ENCODE measurements at places on chromosomes 13 and 19.

- DNase-seq: no peak
Observed at GRCh38 chr13:74883834-74884233, 598.1 kb downstream of the TBC1D4 start.

- no peak for DNase-seq
Observed at GRCh38 chr13:43758834-43759233, 27.9 kb downstream of the ENOX1 start.

GRCh38 chr19:47603706-47604565 lies 5.0 kb upstream of the BICRA start:
- no peak for DNase-seq

DNA sequence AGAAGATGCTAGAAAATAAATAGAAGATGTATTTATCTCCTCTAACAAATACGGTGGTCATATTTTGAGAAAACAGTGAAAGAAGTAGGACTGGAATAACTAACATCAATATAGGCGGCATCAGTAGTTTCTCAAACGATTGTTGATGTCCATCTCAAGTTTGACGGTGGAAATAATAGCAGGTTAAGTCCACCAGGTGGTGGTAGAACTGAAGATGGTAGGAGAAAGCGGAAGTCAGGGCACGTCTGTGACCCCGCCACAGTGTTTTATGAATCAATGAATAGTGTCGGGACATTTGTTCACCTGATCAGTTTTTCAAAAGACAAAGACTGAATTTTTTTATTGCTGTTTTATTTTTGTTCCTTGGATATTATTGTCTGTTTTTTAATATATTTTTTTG lies 706.4 kb upstream of the SLC10A2 start:
- no peak for DNase-seq

GRCh38 chr19:5627395-5627904 lies 4.6 kb downstream of the SAFB start:
- peak; percentile 24 for DNase-seq

DNA sequence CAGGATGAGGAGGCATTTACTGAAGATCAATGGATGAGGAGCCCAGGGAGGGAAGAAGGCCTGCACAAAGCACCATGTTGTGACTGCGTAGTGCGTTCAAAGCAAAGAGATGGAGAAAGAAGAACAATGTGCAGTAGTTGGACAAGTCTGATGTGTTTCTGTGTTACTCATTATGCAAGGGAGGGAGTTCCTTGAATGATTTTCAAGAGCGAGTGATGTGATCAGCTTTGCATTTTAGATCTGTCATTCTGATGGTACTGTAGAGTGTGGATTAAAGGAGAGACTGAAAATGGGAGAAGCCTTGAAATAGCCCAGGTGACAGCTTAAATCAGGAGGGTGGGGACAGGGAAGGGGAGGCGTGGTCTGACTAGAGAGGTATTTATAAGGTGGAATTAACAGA lies 9.5 kb downstream of the MYO16 start:
- DNase-seq: no peak

DNA sequence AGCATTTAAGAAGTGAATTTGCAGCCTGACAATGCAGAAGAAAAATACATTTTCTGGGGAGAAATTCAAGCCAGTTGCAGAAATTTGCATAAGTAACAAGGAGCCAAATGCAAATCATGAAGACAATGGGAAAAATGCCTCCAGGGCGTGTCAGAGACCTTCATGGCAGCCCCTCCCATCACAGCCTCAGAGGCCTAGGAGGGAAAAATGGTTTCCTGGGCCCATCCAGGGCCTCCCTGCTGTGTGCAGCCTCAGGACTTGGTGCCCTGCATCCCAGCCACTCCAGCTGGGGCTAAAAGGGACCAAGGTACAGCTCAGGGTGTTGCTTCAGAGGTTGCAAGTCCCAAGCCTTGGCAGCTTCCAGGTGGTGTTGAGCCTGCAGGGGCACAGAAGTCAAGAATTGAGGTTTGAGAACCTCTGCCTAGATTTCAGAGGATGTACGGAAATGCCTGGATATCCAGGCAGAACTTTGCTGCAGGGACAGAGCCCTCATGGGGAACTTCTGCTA lies 16.7 kb upstream of the ITM2B start:
- no peak for DNase-seq

DNA sequence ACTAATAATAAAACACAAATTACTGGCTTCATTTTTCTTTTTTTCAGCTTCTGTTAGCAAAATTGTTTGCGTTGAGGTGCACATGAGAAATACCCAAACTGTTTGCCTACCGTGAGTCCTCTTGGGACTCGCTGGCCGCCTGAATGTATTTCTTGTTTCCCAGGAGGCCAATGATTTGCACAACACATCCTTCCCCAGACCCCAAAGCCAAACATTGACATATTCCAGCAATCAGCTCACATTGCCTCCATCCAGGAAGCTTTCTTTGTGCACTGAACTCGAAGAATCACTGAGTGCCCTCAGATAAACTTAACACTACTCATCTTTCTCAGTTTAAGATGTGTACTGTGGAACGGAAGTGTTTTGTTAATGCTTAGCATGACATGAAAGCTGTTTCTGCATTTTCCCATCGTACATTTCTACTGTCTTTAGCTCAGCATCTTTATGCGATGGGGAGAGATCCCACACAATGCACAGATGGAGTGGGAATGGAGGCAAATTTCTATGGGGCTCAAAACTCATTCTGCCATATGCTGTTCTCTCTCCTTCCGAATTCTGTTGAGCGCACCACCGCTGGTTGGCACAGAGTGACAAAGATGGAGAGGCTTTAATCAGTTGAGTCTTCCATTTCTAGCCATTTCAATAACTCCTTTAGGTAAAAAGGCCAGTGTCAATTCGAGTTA lies 399.5 kb downstream of the RFC3 start:
- DNase-seq: no peak

GRCh38 chr13:73828811-73829210 lies 305.4 kb downstream of the KLF12 start:
- peak; percentile 13 for DNase-seq

GRCh38 chr19:18007044-18007916 lies 690 bp upstream of the ARRDC2 start:
- DNase-seq: peak; percentile 85

DNA sequence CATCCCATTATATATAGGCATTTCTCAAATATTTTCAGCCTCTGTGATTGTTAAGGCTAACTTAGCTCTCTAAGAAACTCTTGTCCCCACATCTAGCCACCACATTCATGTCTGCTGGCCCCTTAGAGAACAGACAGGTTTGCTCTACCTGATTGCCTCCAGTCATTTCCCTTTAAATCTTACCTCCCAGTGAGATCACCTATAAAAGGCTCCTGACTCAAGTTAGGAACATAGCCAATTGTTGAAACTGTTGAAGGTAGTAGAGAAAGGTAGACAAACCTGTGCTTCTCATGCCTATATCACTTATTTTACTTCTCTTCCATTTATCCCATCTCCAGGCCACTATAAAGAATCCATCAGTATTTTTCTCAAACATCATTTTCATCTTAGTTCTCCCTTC lies 771.4 kb downstream of the DIAPH3 start:
- no peak for DNase-seq

DNA sequence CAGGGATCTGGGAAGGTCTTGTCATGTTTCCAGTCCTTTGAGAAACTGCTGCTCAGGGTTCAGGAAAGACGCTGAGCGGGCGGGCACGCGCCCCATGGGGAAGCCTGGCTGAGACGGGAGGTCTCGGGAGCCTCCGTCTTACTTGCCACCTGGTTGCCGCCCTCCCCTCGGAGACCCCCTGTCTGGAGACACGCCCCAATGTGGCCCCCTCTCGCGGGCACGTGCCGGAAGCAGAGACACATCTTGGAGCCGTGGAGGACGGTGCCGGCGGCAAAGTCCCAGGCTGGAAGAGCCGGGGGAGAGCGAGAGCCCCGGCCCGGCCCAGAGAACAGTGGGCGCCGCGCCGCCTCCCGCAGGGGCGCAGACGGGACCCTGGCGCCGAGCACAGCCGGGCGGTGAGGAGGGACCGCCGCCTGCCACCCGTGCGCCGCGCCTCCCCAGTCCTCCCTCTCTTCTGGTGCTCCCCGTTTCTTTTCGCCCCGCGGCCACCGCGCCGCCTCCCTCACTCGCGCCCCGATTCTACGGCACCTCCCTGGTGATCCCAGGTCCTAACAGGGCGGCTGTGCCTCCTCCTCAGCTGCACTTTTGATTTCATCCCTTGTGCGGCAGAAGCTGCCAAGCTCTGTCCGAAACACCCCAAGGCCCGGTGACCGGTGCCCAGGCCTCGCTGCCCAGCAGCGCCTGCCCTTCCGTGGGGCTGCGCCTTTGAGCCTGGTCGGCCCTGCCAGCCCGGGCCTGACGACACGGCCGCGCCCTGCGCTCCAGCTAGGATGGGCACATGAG lies 15.5 kb downstream of the GJB2 start:
- no peak for DNase-seq

DNA sequence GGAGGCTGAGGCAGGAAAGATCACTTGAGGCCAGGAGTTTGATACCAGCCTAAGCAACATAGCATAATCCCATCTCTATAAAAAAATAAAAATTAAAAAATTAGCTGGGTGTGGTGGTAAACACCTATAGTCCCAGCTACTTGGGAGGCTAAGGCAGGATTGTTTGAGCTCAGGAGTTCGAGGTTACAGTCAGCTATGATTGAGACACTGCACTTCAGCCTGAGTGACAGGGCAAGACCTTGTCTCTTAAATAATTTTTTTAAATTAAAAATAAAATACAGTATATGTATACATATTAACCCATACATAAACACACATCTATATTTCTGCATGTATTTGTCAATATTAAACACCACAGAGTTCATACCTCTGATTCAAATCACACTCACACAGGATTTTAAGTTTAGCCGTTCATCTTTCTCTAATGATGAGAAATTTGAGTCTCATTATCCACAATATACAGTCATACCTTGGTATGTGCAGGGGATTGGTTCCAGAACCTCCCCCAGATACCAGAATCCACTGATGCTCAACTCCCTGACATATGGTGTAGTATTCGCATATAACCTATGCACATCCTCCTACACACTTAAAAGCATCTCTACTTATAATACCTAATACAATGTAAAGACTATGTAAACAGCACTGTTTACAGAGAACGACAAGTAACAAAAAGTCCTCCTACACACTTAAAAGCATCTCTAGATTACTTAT lies 44.7 kb downstream of the PSPC1 start:
- no peak for DNase-seq

GRCh38 chr13:97212004-97212403 lies 10.1 kb upstream of the MBNL2 start:
- DNase-seq: no peak

DNA sequence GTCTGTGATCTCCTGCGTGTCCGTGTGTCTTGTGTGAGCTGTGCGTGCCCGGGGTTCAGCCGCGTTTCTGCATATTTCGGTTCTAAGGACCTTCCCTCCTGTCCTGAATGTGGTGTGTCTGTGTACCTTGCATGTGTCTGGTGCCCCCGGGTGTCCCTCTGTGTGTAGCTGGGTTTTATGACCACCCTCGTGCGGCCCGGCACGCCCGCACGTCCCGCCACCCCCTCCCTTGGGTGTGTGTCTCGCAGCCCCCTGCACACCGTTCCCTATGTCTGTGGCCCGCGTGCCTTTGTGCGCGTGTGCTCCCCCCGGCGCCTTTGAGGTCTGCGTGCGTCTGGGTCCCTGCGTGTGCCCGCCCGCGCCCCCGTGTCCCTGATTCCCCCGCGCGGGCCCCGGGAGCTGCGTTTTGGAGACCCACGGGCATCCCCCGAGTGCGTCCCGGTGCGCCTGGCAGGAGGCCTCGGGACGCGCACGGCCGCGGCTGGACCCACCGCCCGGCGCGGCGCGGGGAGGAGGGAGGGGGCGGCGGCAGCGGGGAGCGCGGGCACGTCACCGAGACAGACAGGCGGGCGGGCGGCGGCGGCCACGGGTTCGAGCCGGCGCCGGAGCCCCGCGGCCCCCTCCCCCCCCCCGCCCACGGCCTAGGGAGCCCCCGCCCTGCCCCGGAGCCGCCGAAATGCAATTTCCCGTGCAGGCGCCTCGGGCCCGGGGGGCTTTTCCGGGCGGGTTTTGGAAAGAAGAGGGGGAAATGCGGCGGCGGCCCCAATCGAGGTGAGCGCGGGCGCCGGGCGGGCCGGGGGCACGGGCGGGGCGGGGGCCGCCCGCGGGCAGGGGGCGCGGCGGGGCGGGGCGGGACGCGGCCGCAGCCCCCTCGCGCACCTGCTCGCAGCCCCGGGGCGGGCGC lies 12.0 kb upstream of the NANOS3 start:
- no peak for DNase-seq

DNA sequence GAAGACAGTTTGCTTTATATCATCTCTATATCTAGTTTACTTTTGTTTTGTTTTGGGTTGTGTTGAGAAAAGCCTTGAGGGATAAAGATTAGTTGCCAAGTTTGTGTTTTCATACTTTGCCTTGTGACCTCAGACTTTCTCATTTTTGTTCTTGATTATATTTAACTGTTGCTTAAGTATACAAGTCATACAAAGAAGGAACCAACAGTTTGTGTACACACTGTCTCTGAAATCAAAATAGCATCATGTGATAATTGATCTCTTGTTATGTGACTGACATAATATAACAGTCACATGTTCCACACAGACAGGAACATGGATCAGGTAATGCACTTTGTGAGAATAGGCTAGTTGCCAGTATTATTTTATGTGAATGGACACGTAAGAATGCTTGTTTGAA lies 70.8 kb downstream of the SHISA2 start:
- no peak for DNase-seq

DNA sequence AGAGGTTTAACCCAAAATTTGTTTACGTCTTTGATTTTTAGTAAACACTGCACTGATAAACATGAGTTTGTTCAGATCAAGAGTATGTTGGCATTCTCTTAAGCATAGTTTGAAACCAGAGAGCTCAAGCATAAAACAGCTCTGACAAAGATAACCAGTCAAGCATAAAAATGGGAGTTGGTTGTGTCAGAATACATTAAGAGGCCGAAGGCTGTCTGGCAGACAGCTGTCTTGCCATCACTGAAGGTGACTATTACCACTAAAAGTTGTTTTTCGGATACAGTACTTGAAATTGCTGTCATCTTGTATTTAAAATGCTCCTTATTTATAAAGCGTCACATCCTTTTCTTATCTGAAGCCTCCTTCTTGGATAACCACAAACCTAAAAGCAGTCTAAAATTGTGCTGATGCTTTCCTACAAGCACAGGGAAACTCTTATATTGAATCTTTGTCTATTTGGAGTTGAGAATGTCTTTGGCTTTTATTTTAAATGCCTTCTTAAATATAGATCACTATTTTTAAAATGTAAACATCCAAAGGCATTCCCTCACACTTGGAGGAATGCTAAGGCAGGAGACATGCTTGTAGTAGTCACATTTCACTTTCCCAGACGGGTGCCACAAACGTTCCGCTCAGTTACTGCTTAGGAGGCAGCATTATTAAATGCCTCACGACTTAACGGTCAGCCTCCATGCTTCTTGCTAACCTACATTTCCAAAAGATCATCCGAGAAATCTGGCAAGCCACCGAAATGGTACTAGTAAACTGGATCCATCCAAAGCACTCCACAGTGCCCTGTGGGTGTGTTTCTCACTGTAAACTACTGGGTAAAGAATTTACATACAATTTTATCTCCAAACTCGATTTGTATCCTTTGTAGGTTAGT lies 1.5 kb downstream of the SMAD9 start:
- DNase-seq: no peak

DNA sequence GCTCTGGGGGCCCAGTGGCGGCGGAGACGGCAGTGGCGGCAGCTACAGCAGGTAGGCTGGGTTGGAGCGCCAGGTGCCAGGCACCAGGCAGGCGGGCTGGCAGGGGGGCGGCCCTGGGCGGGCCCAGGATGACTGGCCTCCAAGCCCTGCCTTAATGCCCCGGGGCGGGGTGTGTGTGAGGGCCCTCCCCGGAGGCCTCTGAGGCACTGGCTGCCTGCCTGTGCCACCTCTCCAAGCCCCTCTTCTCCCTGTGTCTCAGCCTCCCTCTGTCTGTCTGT lies at the start of gene KLK11:
KLK11 (minus strand) TSS at position 63 of the 278 bp plus-strand sequence. CDS start 985 bp downstream, outside the sequence.
- DNase-seq: no peak
